ENCODE measurements at places on chromosomes 2 and 18.

- no peak for DNase-seq
These were observed 257.3 kb upstream of the HNMT start for GRCh38 chr2:137706786-137707613.

- DNase-seq, result no peak
These were observed 115.9 kb downstream of the SH3RF3 start for GRCh38 chr2:109244750-109245382.

GRCh38 chr2:34069604-34070003 lies 470.5 kb upstream of the FAM98A start:
- no peak for DNase-seq

- no peak for DNase-seq
These were observed 144.4 kb upstream of the THUMPD2 start for GRCh38 chr2:39923455-39923854.
